ENCODE measurements at places on chromosomes 13 and 19.

- no peak for DNase-seq
These were observed 14.9 kb upstream of the SCN1B start for GRCh38 chr19:35015270-35015953.

DNA sequence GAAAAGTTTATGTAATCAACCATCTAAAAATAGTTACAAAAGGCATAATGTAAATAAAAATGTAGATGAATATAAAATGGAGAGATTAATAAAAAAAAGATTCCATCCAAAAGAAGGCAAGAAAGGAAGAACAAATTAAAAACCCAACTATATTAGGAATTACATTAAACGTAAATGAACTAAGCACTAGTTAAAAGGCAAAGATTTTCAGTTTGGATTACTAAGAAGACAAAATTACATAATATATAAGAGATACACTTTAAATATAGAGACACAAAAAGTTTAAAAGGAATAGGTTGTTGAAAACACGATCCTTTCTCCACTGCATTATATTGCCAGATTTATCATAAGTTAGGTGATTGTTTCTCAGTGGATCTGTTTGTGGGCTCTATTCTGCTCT lies 27.3 kb downstream of the NUFIP1 start:
- DNase-seq: no peak

DNA sequence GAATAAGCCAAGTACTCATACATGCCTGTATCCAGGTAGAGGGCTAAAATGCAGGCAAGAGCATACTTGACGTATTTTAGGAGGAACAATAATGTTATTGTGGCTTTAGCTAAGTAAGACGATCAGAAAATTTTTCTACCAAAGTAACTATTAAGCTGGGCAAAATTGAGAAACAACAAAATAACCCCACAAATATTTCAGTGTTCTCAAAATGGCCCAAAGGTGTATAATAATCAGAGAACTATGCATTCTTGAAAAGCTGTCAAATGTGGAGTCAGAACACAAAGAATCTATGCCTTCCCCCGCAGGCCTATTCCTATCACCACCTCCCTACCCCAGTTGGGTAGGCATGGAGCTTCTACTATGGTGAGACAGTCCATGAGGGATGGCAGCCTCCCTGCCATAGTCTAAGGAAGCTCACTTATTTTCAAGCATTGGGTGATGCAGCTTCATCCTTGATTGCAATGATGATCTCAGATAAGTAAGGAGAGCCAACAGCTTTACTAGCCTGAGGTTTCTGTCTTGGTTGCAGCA lies 1132.5 kb upstream of the SPRY2 start:
- DNase-seq: no peak

DNA sequence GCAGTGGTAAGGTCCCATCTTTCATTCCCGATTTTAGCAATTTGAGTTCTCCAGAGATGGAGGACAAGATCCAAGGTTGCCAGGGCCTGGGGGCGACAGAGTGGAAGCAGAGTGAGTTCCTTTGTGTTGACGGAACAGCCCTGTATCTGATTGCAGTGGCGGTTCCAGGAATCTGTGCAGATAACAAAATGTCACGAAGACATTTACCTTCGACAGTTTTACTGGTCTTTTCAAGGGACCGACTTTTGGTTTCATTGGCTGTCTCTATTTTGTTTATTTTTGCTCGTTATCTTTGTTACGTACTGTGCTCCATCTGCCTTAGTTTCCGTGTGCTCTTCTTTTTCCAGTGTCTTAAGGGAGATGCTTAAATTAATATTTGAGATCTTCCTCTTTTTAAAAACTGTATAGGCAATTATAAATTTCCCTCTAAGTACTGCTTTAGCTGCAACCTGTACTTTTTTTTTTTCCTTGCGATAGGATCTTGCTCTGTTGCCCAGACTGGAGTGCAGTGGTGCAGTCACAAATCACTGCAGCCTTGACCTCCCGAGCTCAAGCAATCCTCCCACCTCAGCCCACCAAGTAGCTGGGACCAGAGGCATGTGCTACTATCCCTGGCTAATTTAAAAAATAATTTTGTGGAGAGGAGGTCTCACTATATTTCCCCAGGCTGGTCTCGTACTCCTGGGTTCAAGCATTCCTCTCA lies 23.2 kb downstream of the KDM4B start:
- DNase-seq: no peak

GRCh38 chr13:60922576-60923231 lies 492.9 kb downstream of the PCDH20 start:
- no peak for DNase-seq

All from fibroblast of gingiva (primary cell).